ENCODE measurements at places on chromosomes 2 and 18.

- peak; percentile 52 for DNase-seq
Observed at GRCh38 chr2:47784352-47784851, 1.5 kb downstream of the MSH6 start.

DNA sequence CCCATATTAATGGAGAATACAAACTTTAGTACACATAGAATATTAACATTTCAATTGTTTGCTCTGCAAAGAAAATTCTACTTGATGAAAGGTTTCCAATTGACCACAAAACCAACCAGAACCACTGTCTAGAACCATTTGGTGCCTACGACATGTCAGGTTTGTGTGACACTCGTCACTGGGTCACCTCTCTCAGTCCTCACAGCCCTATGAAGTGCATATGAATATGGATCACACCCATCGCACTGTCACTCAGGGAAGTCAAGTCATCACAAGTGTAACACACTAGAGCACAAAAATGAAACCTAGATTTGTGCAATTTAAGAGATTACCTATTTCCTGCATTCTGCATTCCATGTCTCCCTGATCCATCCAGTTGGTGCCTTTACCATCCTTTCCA, 43.7 kb downstream of the PTPN2 start:
- DNase-seq = no peak

- no peak for DNase-seq
Observed at GRCh38 chr2:142974288-142975024, 97.0 kb downstream of the KYNU start.

DNA sequence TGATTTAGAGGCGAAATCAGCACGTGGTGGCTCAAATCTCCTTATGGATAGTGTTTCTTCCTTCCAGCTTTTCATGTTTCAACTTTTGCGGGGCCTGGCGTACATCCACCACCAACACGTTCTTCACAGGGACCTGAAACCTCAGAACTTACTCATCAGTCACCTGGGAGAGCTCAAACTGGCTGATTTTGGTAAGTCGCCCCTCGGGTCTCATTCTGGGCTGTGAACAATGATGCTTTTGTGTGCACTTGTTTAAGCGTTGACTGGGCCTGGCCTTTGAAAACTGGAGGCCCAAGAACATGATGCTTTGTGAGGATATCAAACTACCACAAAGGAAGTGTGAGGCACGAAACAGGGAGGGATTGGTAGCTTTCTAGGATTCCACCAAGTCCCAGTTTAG, 27.4 kb downstream of the CDK15 start:
- DNase-seq = no peak

DNA sequence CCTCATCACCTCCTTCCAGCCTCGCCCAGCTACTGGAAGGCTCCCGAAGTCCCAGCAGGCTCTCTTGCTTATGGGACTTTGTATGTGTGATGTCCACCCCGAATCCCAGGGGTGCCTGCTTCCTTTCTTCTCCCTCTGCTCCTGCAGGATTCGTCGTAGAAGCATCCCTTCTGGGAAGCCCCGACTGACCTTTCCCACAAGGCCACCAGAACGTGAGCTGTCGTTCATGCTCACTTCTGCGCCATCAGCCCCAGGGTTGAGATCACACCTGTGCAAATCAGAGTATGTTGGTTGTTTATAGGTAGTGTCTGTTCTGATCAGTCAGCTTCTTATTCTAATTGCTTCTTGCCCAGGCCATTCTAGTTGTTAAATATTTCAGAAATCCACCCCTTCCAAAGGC, 101.8 kb downstream of the HS1BP3 start:
- DNase-seq = no peak

GRCh38 chr2:81235601-81236000, 931.0 kb upstream of the LRRTM1 start:
- no peak for DNase-seq

- DNase-seq = no peak
Observed at GRCh38 chr2:101509499-101510284, 34.8 kb upstream of the RFX8 start.

- no peak for DNase-seq
Observed at GRCh38 chr2:128727914-128728313, 409.2 kb upstream of the HS6ST1 start.
